NCI-H1694 (cell line): ENCODE measurements at places on chromosomes 4 and X.

GRCh38 chr4:25060963-25061340 is 30.2 kb upstream of the LGI2 start:
- DNase-seq, result no peak

GRCh38 chrX:95056901-95057300 is 1382.9 kb downstream of the FAM133A start:
- DNase-seq, result no peak

DNA sequence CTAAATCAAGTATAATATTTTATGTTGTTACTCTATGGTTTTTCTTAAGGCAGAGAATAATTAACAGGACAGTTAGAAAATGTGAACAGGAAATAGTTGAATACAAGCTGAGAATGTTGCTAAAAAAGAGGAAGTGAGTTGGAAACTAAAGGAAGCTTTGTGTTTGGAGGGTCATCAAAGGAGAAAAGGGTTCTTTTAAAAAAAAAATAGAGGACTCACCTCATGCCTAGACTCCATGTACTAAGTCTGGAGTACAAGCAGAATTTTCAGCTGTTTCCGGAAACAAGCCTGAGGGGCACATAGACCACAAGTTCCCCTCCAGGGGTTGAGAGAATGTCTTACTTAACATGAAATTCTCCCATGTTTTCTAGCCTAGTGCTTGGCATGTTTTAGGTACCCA is 20.1 kb upstream of the MAP7D3 start:
- no peak for DNase-seq

GRCh38 chrX:40938423-40938822 is 146.8 kb upstream of the USP9X start:
- no peak for DNase-seq

DNA sequence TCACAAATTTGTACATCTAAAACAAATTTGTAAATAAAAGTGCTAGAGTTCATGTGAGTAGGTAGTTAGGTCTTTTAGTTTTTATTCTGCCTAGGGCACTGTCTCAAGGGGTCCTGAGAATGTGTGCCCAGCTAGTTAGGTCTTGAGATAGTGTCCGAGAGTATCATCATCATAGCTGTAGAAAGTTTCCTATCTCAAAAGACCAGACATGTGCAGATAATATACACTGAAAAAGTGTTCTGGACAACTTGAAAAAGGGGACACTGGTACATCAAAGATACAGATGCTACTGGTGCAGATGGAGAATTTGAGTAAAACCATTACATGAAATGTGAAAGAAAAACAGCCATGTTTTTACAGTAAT is 1.8 kb upstream of the ZCCHC4 start:
- no peak for DNase-seq

DNA sequence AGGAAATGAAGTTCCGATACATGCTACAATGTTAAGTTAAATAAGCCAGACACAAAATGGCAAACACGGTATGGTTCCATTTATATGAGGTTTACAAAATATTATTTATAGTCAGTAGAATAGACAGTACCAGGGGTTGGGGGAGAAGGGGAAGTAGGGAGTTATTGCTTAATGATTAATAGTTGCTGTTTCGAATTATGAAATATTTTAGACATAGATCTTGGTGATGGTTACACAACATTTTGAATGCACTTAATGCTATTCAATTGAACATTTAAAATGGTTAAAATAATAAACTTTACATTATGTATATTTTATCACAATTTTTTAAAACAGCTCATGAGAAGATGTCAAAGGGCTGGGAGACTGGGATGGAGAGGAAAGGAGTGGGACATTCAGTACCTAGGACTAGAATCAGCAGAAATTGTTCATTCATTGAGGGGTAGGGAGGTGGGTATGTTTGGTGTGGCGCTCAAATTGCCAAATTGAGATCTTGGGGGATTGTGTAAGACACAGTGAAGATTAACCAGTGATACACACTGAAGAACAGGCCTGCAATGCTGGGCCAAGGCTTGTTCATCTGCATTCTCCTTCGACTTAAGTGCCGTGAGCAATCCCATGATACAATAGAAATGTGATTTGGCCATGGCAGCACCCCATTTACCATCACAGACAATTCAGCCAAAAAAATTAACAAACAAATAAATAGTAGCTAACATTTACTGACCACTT is 165.6 kb upstream of the GALNT7 start:
- no peak for DNase-seq

GRCh38 chr4:32135642-32136041 is 1415.5 kb downstream of the PCDH7 start:
- DNase-seq, result no peak

DNA sequence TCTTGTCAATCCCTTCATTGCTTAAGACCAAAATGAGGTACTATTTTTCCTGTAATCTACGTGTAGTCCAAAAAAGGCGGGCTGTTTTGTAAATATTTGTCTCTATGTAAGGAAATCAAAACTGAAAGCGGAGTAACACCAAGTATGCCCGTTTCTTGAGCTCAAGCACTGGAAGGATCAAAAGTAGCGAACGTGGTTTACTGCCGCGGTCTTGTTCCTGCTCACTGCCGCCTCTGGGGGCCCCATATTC is 71.5 kb downstream of the AFF1 start:
- no peak for DNase-seq

- no peak for DNase-seq
Measured at GRCh38 chrX:130874751-130875150, 28.3 kb downstream of the ENOX2 start.
